ENCODE measurements at places on chromosomes 5 and 9. TPM values are rescaled to one million over a fixed set of nuclear protein-coding genes. Genes with fewer than 3 reads are reported as not detected.

The PRSS3 gene
- 3.6 TPM for polyA plus RNA-seq

- no peak for DNase-seq
These were observed 54.1 kb upstream of the ZNF366 start for GRCh38 chr5:72561148-72561972.

The SLC25A2 gene
- 0.23 TPM for polyA plus RNA-seq

DNA sequence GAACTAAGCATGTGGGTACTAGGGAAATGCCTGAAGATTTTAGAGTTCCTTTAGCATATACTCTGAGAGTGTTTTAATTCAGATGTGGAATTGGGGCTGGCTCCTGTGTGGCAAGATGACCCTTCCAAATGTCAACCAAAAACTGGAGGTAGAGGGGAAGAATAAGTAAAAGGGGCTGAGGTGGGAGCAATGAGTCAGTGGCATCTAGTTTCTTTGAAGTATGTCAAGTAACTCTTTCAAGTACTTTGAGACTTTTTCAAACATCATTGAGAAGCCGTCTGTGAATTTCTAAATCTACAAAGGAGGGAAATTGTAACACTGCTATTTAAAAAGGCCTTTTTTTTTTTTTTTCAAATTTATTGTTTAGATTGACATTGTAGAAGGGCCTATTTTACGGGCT, 184.4 kb downstream of the MAN2A1 start:
- no peak for DNase-seq

DNA sequence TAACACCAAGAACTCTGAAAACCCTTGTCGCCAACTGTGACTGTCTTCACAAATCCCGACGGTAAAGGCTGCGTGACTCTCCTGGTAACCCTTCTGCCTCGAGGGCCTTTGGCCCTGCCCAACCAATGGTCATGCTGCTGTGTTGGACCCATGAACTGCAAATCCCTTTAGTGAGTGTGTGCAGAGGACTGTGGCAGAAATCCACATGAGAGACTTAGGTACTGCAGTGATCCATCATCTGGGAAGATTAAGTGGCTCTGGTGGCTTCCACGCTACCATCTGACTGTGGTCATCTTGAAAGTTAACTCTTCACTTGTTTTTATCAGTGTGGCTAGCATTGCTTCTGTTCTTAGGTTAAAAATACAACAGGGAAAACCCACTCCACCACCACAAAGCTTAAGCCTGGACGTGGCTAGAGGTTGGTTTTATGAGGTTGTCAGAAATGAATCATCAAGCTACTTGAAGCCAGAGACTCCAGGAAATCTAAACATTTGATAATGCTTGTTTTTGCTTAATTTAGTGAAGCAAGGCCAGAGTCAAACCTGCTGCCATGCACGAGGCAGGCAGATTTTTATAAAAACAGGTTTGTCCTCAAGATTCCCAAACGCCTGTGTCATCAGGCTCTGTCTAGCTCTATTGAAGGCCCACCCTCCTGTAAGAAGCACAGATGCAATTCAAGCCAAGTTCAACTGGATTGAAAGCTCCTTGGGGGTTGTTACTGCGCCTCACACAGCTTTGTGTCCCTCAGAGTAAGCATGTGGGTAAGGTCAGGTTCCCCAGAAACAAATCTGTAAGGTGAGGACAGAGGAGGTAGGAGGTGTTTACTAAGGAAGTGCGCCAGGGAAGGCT, 52.7 kb upstream of the ERCC6L2 start:
- DNase-seq, result no peak

DNA sequence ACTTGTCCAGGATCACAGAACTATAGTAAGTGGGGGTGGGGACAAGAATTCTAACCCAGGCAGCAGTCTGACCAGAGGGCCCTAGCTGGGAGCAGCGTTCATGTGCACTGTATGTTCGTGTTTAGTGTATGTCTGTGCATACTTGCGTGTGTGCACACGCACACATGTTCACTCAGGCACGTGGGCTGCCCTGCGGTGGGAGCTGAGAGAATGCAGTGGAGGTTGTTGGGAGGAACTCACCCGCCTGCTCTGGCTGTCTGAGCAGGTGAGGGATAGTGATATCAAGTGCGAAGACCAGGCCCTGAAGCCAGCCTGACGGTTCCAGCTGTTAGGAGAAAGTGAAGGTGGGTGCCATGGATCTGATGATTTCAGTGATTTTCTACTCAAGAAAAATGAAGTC, 942 bp downstream of the DCANP1 start:
- no peak for DNase-seq

The PHPT1 gene
- 64.9 TPM for polyA plus RNA-seq

The PCDHGC3 gene
- 99.2 TPM for polyA plus RNA-seq

The ZBTB26 gene
- 24.5 TPM for polyA plus RNA-seq

Measured in left kidney (tissue), 8 donors.